ENCODE measurements at places on chromosomes 5 and 9. TPM values are rescaled to one million over a fixed set of nuclear protein-coding genes. Genes with fewer than 3 reads are reported as not detected.

Gene CBY3
- total RNA-seq: not detected

Gene DMRTA1
- total RNA-seq: 1.2 TPM

Gene PCDH1
- 97.3 TPM for total RNA-seq

Gene WDR38
- total RNA-seq: not detected

Gene IL9
- not detected for total RNA-seq

GRCh38 chr5:50900952-50901510 lies 234.6 kb downstream of the PARP8 start:
- no peaks in the 10 kb centered on the region for H3K4me1 ChIP-seq
- H3K27me3 ChIP-seq: no peaks in the 10 kb centered on the region
- no peaks in the 10 kb centered on the region for H3K36me3 ChIP-seq
- H3K27ac ChIP-seq: no peak overlapping the region
- no peak for DNase-seq

DNA sequence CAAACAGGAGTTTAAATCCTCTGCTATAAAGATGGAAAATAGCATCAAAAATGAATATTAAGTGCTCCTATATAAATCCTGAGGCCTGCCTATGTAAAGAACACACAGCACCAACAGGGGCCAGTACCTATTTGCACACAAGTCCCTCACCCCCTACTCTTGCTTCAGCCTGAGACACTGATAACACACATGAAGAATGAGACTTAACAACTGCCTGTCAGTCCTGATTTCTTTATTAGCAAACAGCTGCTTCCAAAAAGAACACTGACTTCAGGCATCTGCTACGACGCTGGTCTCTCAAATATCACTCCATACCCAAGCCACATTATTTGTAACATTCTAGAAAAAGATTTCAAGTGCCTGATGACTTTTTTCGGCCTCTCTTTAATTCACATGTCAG lies 55.5 kb downstream of the MYO10 start:
- peak overlapping the region; percentile 46 for H3K27ac ChIP-seq
- H3K4me1 ChIP-seq: peaks cover 8% of the 10 kb centered on the region
- DNase-seq: no peak
- no peaks in the 10 kb centered on the region for H3K36me3 ChIP-seq
- no peaks in the 10 kb centered on the region for H3K27me3 ChIP-seq

DNA sequence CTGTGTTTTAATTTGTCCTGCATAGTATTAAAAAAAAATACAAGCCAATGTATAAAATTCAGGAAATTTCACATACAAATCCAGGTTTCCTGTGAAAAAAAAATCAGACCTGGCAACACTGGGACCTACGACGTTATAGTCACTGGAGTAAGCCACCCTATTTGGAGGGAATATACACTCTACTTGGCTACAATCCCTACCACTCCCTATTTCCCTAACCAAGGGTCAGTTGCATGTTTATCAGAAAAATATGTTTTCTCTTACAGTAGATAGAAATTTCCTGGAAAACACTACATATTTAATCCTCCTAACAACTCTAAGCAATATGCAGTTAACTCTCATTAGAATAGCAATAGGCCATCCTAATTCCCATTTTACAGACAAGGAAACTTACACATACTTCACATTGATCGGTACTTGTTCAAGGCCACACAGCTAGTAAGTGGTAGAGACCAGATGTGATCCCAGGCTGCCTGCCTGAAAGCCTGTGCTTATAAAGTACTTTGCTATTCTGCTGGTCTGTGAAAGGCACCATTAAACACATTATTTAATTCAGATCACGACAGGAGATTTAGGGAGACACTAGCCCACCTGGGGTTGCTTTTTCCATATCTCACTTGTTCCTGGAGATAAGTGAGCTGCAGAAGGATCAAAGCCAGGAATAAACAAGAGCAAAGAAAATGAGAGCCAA lies 70.8 kb downstream of the MFAP3 start:
- H3K36me3 ChIP-seq: no peaks in the 10 kb centered on the region
- no peaks in the 10 kb centered on the region for H3K27me3 ChIP-seq
- no peaks in the 10 kb centered on the region for H3K4me1 ChIP-seq
- DNase-seq: no peak
- no peak overlapping the region for H3K27ac ChIP-seq
- no peak overlapping the region for H3K4me3 ChIP-seq

- no peak for DNase-seq
- peak overlapping the region; percentile 60 for H3K27ac ChIP-seq
- no peaks in the 10 kb centered on the region for H3K27me3 ChIP-seq
- peak overlapping the region; percentile 46 for H3K4me3 ChIP-seq
These were observed 1.1 kb upstream of the GNA14 start for GRCh38 chr9:77649109-77649812.

DNA sequence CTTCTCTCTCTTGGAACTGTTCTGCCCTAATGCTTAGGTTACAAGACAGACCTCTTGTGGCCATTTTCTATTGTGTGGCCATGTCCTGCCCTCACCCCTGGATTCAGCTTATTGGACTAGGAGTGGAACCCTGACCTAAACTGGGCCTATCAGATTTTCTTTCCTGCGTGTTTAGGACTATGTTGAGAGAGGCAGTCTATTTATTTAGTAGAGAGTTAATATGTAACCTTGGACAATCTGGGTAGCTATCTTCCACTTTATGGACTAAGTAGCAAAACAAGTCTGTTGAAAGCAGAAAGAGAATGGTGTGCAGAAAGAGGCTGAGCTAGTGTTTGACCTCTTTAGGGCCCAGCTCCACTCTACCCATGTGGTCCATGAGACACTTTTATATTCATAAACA lies 82.6 kb upstream of the SMIM32 start:
- no peak overlapping the region for H3K27ac ChIP-seq
- H3K4me1 ChIP-seq: no peaks in the 10 kb centered on the region
- H3K4me3 ChIP-seq: no peak overlapping the region
- DNase-seq: no peak
- no peaks in the 10 kb centered on the region for H3K27me3 ChIP-seq
- H3K36me3 ChIP-seq: no peaks in the 10 kb centered on the region

DNA sequence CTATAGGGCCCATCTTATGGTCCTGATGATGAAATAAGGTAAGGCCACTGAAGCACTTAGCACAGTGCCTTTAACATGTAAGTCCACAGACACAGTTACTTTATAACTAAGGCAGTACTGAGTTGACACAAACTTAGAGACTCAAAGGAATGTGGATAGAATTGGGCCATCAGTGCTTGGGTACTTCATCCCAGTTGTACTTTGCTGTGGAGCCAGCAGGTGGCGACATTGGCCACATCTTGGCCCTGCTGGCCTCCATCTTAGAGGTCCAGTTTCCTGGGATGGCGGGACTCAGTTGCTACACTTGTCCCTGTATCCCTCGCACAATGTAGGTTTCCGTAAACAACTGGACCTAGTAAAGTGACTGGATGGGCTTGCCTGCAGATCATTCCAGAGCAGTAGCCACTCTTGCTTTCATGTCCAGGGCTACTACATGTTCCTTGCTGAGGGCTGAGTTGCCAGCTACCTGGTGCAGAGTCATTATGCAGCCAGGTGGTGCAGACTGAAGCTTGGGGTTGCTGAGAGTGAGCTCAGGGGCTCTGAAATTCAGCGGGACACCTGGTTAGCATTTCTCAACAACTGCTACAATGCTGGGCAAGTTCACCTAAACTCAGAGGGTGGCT lies 10.6 kb downstream of the MTAP start:
- H3K27me3 ChIP-seq: no peaks in the 10 kb centered on the region
- H3K4me1 ChIP-seq: no peaks in the 10 kb centered on the region
- no peaks in the 10 kb centered on the region for H3K36me3 ChIP-seq
- peak; percentile 80 for DNase-seq

DNA sequence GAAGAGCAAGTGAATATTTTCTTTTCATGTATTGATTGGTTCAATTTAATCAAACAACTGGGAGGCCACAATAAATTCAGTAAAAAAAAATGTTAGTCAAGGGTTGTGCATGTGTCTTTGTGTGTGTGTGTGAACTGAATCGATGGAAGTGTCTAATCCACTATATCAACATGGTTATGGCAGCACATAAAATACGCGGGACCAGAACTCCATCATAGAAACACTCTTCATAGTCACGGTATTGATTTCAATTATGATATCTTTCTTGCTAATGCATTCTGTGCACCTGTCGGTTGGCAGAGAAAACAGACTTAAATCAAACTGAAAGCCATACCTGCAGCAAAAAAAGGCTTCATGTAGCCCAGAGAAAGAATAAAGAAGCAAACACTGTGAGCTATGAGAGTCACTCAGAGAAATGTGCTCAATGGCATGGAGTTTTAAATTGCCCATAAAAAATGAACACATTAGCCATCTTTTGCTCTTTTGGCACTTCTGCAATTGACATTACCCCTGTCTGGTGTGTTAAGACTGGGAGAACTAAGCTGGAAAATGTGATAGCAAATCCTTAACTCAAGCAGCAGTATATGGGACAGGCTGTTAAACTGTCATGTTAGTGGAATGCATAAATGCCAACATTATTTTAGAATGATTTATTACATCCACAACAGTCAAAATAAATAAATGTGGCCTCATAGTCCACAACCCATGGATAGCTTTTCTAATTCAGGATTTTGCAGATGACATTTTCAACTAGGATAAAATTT lies 642.4 kb upstream of the C9orf72 start:
- no peak overlapping the region for H3K4me3 ChIP-seq
- H3K27me3 ChIP-seq: no peaks in the 10 kb centered on the region
- no peak overlapping the region for H3K27ac ChIP-seq
- no peaks in the 10 kb centered on the region for H3K36me3 ChIP-seq
- H3K4me1 ChIP-seq: no peaks in the 10 kb centered on the region

- no peaks in the 10 kb centered on the region for H3K27me3 ChIP-seq
- no peak overlapping the region for H3K4me3 ChIP-seq
- H3K36me3 ChIP-seq: no peaks in the 10 kb centered on the region
- no peak for DNase-seq
These were observed 52.0 kb upstream of the SNCAIP start for GRCh38 chr5:122259995-122260394.

GRCh38 chr9:84671586-84672521 lies 2.3 kb downstream of the NTRK2 start:
- H3K27ac ChIP-seq: no peak overlapping the region
- no peaks in the 10 kb centered on the region for H3K36me3 ChIP-seq
- H3K27me3 ChIP-seq: peaks cover 19% of the 10 kb centered on the region
- H3K4me3 ChIP-seq: no peak overlapping the region

GRCh38 chr5:32859211-32859641 lies 148.1 kb downstream of the NPR3 start:
- no peaks in the 10 kb centered on the region for H3K36me3 ChIP-seq
- no peaks in the 10 kb centered on the region for H3K27me3 ChIP-seq
- H3K4me1 ChIP-seq: no peaks in the 10 kb centered on the region
- H3K27ac ChIP-seq: no peak overlapping the region
- no peak overlapping the region for H3K4me3 ChIP-seq
- DNase-seq: no peak

DNA sequence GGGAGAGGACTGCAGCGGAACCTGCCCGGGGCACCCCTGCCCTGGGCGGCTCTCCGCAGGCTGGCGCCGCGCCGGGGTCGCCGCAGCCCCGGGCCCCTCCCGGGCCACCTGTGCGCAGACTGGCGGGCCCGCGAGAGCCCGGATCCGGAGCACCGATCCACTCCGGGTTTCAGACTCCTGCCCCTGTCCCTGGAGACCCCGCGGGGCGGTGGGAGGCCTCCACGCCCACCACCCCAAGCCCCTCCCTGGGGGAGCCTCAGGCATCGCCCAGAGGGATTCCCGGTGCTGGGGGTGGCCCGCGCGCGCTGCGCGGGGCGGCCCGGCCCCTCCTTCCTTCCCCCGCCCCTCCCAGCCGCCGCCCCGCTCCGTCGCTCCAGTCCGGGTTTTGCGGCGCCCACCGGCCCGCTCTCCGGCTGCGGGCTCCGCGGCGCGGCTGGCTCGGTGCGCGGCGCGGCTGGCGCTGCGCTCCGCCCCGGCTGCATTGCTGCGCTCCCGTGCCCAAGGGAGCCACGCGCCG lies at the start of gene UNC5A:
UNC5A (plus strand) TSS at position 479 of the 517 bp plus-strand sequence. CDS start 192 bp downstream, outside the sequence.
- H3K27me3 ChIP-seq: peaks cover 29% of the 10 kb centered on the region
- peak; percentile 31 for DNase-seq
- H3K4me1 ChIP-seq: no peaks in the 10 kb centered on the region
- no peak within 1 kb of the TSS for H3K27ac ChIP-seq

Measured in colonic mucosa (tissue), 4 donors.